WERI-Rb-1 (cell line): ENCODE measurements at places on chromosomes 11 and 22.
A peak's percentile ranks its signal among the peaks of the same experiment; 100 is the strongest.

DNA sequence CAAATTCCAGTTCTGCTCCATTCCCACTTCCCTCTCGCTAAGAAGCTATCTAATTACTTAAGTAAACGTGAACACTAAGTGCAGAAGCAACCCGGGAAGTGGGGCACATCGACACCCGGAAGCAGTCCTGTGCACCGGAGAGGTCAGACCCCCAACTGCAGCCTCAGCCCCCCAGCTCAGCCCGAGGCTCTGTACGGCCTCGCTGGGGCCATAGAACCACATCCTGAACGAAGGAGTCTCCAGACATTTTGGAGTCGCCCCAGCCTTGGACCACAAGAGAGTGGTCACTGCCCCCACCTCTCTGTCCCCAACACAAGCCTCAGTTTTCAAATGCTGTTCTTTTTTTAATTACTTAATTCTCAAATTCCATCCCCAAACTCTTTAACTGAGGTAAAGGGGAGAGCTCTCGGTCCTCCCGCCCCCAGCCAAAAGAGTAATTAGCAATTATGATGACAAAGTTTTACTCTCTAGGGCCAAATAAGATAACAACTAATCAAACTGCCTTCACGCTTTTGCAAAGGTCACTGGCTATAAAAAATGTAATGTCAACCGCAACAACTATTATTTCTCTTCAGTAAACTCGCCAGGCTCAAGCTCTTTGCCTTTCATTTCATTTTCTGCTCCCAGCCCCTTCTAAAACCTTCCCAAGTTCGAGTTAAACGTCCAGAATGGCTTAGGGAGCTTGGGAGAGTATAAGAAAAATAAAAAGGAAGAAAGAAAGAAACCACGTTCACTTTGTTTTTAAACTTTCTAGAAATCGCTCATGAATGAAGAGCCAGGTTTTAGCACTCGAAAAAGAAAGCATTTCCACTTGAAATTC is 2.2 kb downstream of the PAX6 start:
- DNase-seq: no peak

DNA sequence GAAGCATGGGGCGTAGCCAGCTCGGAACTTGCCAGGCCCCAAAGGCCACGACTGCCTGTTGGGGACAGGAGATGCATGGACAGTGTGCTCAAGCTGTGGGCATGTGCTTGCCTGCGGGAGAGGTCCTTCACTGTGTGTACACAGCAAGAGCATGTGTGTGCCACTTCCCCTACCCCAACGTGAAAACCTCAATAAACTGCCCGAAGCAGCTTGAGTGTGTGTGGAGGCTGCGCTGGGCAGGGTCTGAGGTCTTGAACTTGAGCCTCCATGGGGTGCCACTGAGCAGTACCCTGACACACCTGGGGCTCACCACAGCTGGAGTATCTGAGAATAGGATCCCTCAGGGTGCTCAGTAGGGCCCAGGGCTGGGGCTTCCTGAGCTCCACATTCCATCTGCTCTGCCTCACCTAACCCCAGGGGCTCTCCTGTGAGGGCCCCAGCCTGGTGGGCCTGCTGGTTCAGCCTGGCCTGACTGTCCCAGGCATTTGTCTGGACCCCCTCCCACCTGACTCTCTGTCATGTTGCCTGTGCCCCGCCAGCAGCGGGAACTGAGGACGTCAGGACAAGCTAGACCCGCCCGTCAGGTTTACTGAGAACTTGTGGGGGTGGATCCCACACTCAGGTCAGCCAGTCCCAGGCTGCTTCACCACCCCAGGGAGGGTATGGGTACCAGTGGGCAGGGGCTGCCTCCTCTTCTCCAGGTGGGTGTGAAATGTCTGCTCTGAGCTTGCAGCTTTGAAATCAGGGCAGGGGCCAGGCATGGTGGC is 3.2 kb downstream of the RASSF7 start:
- no peak for DNase-seq

DNA sequence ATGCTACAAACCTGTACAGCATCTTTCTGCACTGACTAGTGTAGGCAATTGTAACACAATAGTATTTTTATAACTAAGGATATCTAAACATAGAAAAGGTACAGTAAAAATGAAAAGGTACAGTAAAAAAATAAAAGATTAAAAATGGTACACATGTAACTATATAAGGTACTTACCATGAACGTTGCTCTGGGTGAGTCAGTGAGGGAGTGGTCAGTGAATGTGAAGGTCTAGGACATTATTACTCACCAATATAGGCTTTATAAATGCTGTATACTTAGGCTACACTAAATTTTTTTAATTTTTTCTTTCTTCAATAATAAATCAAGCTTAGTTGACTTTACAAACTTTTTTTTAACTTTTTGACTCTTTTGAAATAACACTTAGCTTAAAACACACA is 59.9 kb downstream of the EIF3M start:
- no peak for DNase-seq

DNA sequence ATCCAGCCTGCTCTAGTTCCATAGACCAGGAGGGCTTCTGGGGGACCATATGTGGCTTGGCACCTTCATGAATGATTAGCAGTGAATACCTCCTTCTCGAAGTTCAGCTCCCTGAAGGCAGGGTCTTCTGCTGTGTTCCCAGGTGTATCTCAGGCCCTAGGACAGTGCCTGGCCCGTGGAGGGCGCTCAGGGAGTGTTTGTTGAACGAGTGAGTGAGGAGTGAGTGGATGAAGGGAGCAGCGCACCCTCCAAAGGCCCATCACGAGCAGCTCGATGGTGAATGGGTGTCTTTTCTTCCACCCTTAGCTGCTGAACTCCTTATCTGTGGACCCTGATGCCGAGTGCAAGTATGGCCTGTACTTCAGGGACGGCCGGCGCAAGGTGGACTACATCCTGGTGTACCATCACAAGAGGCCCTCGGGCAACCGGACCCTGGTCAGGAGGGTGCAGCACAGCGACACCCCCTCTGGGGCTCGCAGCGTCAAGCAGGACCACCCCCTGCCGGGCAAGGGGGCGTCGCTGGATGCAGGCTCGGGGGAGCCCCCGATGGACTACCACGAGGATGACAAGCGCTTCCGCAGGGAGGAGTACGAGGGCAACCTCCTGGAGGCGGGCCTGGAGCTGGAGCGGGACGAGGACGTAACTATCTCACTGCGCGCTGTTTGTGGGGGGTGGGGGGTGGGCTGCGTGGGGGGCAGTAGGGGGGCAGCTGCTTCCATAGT is 9.5 kb downstream of the ANO1 start:
- peak; percentile 48 for DNase-seq

DNA sequence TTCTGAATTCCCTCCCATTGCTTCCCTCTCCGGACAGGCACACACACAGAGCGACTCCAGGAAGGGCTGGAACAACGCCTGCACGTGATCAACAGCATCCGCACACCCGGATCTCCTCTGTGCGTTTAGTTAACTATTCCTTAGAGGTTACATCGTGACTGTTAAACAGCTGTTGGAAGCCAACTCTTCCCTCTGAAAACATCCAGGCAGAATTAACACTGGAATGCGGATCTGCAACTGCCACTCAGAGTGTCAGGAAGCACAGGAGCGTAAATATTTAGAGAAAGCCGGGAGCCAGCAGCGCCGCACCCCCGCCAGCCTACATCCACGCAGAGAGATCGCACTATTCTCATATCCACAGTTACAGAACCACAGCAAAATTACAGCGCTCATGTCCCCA is 46.2 kb downstream of the SHANK2 start:
- no peak for DNase-seq

DNA sequence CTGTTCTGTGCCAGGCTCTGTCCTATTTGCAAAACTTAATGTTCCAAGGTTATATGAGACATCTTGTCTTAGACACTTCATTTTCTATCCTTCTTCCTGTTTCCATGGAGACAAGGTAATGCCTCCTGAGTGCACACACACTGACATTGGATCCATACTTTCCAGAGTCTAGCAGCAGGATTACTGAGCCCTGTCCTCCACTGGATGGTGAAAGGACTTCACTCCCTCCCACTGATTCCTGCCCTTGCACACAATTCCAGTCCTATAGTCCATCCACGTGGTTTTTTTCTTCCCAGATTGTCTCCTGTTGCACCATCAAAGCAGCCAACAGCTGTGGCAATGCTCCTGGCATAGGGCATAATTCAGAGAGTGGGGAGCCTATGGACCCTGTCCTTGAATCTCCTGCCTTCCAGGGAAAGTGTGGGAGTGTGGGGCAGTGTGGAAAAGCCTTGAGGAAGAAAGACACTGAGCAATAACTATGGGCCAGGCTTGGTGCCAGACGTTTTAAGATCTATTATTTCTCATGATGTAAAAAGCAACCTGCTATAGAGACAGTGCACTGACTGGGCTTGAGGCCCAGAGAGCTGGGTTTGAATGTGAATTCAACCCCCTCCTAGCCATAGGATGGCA is 31.3 kb downstream of the SERPINH1 start:
- no peak for DNase-seq

DNA sequence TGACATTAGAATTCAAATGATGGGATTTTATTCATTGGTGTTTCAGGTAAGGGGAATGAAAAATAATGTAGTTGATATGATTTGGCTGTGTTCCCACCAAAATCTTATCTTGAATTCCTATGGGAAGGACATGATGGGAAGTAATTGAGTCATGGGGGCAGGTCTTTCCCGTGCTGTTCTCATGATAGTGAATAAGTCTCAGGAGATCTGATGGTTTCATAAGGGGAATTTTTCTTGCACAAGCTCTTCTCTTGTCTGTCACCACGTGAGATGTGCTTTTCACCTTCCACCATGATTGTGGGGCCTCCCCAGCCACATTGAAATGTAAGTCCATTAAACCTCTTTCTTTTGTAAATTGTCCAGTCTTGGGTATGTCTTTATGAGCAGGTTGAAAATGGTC is 268.6 kb upstream of the CHORDC1 start:
- no peak for DNase-seq

- DNase-seq: peak; percentile 87
These were observed at the start of gene CNTN5 for GRCh38 chr11:99020352-99021225. TSS of gene CNTN5 (plus strand) at chr11:99020949.

- no peak for DNase-seq
These were observed 21.3 kb upstream of the CCDC188 start for GRCh38 chr22:20172141-20172613.

DNA sequence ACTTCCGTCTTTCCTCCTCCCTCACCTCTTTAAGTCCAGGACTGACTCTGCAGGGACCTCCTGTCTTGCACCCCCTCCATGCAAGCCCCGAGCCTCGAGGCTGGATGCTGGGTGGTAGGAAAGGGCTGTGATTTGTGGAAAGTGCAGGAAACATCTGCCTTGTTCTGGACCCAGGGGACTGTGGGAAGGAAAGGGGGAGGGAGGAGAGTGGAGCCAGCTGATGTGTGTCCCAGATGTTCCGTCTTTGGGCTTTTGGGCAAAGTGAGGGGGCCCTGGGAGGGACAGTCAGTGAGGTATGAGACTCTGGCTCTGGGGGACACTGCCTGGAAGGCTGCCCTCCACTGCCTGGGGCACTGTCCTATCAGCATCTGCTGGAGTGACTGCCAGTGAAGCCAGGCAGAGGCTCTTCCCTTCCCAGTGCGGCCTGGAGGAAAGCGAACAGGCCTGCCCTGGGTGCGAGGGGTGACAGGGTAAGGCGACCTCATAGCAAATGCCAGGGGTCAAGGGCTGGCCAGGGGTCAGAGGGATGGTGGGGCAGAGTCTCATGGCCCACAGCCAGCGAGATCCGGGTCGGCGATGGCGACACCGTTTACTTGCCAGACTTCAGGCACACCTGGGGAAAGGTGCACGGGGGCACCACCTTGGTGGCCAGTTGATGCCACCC is 1.7 kb downstream of the MRGPRD start:
- DNase-seq: no peak

- DNase-seq: no peak
These were observed 55.2 kb downstream of the SLC1A2 start for GRCh38 chr11:35363854-35364780.

- no peak for DNase-seq
These were observed 14.9 kb upstream of the PRG2 start for GRCh38 chr11:57405271-57405860.

DNA sequence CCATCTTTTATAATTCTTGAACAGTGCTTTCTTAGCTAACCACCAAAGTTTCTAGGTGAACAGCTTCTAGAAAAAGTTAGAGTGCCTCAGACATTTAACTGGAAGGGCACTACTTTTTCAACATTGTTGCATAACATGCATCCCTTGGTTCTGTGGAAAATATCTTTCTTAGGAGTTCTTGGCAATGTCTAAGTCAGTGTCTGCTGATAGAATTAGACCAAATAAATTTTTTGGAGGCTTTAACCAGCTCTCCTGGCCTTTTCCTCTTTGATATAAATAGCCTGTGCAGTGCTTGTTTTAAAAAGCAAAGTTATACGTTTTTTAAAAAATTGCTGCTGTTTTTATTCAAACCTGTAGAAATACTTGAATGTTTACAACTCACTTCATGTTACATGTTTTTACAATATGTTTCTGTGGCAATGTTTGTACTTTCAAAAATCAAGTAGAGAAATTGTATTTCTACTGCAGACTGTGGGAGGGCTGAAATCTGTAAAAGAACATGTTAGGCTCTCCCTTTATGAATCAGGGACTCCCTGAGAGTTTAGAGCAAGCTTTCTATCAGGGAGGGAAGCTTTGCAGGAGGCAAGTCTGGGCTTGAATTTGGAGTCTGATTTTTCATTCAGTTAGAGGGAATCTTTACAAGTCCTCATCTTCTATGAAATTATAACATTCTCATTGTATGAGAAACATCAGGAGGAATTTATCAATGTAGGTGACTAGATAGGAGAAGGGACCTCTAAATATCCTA is 16.3 kb upstream of the PANX1 start:
- DNase-seq: no peak

DNA sequence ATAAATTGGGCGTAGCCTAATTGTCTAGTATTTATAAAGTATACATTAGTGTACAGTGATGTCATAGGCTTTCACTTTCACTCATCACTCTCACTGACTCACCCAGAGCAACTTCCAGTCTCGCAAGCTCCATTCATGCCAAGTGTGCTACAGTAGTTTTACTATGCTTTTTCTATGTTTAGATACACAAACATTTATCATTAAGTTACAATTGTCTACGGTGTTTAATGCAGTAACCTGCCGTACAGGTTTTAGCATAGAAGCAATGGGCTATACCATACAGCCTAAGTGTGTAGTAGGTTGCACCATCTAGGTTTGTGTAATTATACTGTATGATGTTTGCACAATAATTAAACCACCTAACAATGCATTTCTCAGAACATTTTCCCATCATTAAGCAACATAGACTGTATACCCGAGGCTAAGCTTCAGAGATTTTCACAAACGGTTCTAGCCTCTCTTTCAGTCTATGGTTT is 17.5 kb downstream of the OR9G1 start:
- no peak for DNase-seq

DNA sequence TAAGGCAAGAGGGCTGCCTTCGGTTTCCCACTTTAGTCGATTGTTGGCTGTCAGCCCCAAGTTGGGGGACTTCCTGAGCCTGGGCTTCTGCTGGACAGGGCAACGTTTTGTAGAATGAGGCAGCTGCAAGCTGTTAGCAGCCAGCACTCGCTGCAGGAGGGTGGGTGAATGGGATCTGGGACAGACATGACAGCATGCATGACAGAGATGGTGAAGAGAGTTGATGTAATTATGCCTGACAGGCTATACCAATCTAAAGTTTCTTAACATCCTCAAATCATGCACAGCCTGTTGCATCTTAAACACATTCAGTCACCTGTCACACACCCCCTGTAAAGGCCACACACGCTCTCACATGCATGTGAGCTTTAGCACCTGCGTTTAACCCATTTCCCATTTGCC is 49.2 kb downstream of the CWC15 start:
- DNase-seq: no peak

GRCh38 chr11:11213117-11213516 is 139.9 kb downstream of the CSNK2A3 start:
- DNase-seq: no peak

- DNase-seq: no peak
These were observed 30.2 kb upstream of the CRYBB3 start for GRCh38 chr22:25169278-25170031.
